A673 (cell line): ENCODE measurements at places on chromosomes 16 and 17. TPM values are rescaled to one million over a fixed set of nuclear protein-coding genes. Genes with fewer than 3 reads are reported as not detected.

DNA sequence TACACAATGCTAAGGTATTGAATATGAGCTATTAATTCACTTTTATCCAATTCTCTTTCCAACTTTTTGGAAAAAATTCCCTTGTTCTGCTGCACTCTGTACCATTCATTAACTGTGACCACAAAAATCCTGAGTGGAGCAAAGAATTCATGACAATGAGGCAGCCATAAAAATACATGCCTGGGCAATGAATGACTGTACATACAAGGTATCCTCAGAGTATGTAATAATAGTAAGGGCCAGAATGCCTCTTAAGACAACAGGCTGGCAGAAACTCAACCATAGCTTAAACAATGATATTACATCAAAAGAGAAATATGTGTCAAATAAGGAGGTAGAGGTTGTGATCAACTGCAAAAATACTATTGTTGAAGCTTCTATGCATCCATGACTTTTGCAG, 74.7 kb upstream of the CA10 start:
- DNase-seq: no peak

DNA sequence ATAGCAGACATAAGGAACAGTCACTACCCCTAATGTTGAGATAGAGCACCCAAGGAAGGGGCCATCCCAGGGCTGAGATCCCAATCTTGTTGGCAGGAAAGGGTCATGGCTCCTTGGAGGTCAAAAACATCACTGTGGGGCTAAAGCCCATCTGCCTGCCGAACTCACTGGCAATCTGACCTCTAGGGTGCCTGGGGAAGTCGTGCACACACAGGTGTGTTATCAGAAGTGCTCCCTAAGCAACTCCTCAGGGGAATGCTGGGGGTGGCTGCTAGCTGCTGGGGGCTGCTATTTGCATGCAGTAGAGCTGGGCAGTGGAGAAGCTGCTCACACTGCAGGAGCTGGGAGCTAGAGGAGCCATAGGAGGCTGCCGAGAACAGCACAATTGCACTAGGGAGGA, 47.5 kb upstream of the PHOSPHO1 start:
- DNase-seq: no peak

DNA sequence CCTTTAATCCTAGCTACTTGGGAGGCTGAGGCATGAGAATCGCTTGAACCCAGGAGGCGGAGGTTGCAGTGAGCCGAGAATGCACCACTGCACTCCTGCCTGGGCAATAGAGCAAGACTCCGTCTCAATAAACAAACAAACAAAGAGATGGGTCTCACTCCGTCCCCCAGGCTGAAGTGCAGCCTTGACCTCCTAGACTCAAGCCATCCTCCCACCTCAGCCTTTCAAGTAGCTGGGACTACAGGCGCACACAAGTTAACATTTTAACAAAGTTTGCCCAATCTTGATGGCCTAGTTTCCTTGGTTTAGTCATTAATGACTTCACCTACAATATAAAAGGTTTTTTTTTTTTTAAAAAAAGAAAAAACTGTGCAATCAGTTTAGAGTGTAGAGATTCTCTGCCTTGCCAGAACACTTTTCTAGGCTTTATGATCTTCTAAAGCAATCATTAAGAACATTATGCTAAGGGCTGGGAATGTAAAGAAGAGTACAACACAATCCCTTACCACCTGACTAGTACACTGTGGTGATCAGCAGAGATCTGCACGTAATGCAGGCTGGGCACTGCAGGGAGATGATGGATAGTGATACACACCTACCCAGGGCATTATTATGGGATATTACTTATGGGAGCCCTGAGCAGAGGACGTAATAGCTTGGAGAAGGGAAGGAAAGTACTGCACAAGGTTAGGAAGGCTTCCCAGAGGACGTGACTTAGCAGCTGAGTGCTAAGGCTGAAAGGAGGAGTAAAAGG, 6.9 kb downstream of the GOT2 start:
- DNase-seq: no peak

- no peak for DNase-seq
Measured at GRCh38 chr17:73166731-73167581, 2.1 kb downstream of the SSTR2 start.

DNA sequence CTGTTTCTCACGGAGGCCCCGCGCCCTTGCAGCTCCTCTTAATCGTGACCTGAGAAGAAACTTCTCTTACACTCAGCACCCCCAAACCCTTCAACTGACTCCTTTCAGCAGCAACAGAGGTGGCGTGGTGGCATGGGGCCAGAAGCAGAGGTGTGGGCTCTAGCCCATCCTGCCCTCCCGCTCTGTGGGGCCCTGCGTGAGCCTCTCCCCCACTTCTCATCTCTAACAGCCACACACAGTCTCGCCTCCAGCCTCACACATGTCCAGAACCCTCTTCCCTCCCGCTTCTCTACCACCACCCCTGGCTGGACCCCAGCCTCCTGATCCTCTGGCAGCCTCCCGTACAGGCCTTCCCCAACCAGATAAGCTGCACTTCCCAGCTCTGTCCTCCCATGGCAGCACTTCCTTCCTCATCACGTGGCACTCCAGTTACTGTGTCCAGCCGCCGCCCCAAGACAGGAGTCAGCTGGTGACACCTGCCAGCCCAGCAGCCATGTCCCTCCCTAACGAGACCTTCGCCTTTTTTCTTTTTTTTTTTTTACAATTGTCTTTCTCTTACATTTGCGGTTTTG, 30.5 kb downstream of the NSMCE1 start:
- DNase-seq: no peak

DNA sequence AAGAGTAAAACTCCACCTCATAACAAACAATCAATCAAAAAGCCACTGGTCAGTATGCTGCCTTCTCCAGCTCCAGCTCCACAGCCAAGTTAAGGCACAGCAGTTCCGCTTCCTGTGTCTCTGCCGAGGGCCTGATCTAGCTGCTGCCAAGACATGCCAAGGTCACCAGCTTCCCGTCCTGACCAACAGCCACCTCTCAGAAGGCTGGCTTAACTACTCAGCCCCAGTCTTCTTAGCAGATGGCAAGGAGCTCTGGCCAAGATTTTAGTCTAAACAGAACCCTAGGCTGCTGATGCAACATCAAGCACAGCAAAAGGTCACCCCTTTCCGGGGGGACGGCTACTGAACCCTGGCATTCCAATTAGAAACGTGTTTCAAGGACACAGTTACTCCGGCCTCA, 17.7 kb upstream of the MNT start:
- no peak for DNase-seq

DNA sequence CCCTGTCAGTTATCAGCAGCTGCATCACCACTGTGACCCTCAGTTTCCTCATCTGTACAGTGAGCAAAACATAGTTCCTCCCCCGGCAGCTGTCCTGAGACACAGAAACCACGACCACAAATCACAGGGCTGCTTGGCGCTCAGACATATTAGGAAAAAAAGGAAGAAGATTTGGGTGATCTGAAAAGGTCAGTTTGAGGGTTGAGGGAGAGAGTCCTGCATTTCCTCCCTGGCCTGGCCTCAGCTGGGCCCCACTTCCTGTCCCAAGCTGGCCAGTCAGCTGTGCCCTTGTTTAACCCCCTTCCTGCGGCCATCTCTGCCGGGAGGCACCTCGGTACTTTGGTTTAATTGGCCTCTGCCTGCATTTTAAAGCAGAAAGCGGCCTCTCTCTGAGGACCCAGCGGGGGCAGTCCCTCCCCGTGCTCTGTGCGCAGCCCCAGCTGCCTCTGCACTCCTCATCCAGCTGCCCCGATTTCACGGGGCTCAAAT, 24.0 kb upstream of the CIBAR2 start:
- DNase-seq: no peak

DNA sequence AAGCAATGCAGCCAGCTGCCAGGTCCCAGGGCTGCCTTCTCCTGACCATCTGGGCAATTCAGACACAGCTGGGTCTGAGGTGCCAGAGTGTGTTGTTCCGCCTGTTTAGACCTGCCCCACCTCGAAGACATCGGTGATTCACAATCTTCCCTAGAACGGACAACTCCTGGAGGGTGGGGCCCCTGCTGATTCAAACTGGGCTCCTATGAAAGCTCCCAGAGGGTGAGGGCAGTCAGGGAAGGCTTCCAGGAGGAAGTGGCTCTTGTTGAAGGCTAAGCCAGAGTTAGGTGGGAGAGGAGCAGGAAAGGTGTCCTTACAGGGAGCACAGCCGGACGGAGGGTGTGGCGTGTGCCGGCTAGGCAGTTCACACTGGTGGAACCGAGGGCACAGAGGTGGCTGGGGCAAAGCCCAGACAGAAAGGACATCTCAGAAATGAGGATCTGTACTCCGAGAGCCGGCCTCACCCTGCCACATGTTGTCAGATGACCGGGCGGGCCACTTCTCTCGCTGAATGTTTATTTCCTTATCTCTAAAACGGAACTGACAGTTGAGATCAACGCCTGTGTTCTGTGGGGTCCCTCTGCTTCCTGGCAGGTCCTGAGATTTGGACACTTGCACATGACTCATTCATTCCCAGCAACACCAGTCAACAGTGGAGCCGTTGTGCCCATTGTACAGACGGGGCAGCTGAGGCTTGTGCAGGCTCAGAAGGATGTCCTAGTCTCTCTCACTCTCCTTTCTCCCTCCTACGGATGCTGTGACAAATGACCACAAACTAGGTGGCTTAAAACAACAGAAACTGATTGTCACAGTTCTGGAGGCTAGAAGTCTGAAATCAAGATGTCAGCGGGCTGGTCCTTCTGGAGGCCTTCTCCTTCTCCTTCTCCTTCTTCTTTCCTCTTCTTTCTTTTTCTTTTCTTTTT, 26.9 kb upstream of the LITAF start:
- no peak for DNase-seq

GRCh38 chr17:69503711-69504110, 89.2 kb downstream of the MAP2K6 start:
- no peak for DNase-seq

DNA sequence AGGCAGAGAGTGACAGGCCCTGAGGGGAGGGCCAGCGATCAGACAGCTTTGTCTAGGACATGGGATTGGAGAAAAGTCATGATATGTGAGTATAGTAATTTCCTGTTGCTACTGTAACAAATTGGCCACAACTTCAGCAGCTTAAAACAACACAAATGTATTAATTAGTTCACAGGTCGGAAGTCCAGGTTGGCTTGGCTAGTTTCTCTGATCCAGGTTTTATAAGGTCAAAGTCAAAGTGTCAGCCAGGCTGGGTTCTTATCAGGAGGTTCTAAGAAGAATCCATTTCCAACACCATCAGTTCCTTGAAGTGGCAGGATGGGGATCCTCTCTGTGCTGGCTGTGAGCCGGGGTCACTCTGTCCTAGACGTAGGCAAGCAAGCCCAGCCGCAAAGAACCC, 76.2 kb upstream of the SEC14L1 start:
- DNase-seq: no peak

GRCh38 chr17:34382621-34383124, 19.6 kb upstream of the CCL1 start:
- no peak for DNase-seq

DNA sequence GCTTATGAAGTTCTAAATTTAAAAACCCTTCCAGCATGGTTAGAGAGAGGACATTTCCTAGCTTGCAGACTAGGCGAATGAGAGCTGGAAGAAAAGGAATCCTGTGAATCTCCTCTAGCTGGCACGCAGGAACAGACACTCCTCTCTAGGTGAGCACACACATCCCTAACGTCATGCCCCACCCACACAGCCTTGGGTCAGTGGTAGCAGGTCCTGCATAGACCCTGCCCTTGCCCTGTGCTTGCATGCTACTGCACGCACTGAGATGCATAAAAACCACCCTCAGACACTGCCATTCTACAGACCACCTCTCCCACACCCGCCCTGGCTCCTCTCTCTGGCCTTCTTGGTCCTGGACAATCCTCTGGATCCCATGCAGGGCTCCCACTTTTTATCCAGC, 23.5 kb downstream of the CES1 start:
- DNase-seq: no peak

DNA sequence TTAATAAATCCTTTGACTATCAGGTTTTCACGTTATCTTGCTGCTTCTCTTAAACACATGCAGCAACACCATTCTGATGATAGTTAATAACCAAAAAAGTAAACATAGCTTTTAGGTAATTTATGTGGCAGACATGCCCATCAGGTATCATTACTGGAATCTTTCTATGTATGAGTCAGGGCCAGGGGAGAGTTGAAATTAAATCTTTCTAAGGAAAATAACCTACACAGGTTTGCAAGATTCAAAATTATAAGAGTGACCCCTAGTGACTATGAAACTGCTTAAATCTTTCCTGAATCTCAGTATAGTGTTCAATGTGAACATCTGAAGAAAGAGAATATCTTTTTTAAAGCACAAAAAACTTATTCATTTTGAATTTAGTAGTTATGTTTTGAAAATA, 666.6 kb downstream of the CDH11 start:
- DNase-seq: no peak

DNA sequence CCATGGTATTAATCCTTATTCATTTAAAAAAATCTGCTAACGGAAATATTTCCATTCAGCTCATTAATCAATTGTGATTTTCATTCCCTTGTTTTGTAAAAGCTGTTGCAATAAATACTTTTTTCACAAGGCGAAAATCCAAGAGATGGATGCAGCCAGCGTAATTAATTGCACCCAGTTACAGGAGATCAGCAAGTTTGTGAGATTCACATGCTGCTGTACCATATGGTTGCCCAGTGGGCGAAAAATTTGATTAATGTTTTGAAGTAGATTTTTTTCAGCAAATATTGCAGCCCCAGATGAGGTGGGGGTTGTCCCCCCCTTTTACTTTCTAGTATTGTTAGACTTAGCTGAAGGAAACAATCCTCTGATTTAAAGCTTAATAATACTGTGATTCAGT, 186.6 kb downstream of the WWOX start:
- no peak for DNase-seq

DNA sequence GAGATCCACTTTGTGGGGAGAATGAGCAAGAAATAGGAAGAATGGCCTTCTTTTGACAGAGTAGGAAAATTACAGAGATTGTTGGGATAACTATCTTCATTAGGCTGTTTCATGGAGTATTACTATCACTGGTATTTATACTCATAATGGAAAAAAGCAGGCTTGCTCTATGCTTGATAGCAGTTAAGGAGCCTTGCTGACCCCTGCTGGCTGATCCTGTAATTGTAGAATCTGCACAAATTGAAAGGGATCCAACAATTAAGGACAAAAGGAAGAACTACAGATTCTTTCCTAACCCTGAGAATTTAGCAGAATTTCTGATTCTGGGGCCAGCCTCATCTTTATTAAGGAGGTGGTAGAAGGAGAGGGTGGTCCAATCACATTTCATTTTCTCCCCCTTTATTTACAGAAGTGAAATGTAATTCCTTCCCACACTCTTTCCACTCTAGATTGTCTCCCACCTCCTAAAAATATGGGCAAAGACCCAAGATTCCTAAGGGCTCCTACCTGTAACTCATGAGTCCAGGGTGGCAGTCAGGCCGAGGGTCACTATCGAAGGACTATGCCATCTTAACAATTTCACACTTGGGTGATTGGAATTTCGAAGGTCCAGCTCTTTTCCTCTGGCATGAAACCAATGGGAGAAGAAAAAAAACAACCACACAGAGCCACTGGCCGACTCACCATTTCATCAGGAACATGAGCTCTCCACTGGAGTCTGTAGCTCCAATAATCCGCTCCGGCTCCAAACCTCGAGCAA, 26.3 kb downstream of the NFE2L1 start:
- peak; percentile 85 for DNase-seq

The PRR35 gene
- total RNA-seq: 0.13 TPM in 1 of 2 replicates, not detected in the other

The BHLHA9 gene
- not detected in 2 replicates for total RNA-seq

The GPR179 gene
- 0.04 TPM in 2 replicates for total RNA-seq

The CENPX gene
- 153 and 165 TPM in 2 replicates for total RNA-seq

The IGF2BP1 gene
- 495 and 517 TPM in 2 replicates for total RNA-seq

The SECTM1 gene
- 1.4 and 2.8 TPM in 2 replicates for total RNA-seq

The SPIRE2 gene
- total RNA-seq: 18.9 and 20.6 TPM in 2 replicates

The KIFC3 gene
- total RNA-seq: 198 and 201 TPM in 2 replicates
